ENCODE measurements at places on chromosomes 6 and 20.

- no peak for DNase-seq
Measured at GRCh38 chr6:125910527-125910926, 46.0 kb upstream of the HINT3 start.

GRCh38 chr6:30497714-30498113 is 8.4 kb downstream of the HLA-E start:
- no peak for DNase-seq

GRCh38 chr20:32149566-32150170 is 40.2 kb downstream of the TM9SF4 start:
- no peak for DNase-seq

GRCh38 chr6:82978362-82978945 is 87.2 kb downstream of the UBE3D start:
- no peak for DNase-seq

DNA sequence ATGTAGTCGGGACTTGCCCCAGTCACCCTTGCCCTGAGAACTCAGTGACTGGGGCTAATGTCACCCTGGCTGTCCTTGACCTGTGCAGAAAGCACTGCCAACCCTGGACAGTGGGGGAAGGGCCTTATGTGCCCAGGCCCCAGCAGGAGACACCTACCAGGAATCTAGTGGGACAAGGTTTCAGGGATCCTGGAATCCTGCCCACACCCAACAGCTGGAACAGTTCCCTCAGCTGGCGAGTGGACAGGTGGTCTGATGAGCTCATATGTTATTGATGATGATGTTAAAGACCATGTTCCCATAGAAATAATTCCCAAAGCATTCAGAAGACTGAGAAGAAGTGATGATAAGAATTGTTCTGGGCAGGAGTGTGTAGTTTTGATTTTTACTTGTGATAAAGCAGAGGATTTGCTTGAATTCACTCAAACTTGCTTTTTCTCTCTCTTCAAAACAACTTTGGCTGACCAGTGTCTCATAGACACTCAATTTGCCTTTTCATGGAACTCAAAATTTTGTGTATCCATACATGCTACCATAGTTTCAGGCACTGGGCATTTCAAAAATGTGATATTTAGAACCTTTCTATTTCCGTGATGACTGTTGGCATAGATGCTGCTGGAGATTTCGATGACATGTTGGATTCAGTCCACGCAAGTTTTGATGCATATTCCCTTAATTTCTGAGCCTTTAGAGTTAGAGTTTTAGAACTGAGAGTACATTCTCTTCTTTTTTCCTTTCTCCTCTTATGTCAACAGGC is 79.3 kb downstream of the SLC22A3 start:
- no peak for DNase-seq

DNA sequence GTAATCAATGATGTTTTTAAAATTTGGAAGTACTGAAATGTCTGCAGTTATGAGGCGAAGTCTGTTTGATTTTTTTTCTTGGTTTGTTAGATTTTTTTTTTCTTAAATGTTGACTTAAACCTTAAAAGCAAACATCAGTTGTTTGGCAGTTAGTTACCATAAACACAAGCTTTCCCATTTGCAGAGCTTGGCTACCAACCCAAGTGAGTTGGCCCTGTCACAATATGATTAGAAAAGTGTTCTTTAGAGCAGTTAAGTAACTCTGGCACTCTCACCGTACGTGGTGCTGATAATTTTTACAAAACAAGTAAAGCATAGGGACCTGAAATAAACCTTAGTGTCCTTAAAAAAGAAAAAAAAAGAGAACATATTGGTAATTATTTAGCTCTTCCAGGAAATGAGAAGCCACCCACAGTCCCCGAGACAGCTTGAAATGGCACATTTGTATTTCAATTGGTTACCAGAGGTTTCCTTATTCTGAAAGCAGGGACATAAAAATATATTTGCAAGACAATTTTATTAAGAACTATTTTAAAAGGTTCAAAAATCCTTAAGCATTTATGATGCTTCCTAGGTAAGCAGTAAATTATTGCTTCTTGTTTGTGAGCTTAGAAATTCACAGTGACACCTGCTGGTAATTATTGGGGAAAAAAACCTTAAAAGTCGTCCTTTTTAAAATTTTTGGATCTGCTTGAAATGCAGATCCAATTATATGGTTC is 3.9 kb downstream of the HEY2 start:
- DNase-seq: no peak

GRCh38 chr6:85537055-85537494 is 56.6 kb downstream of the SNX14 start:
- no peak for DNase-seq

GRCh38 chr6:56852260-56853010 is 102.5 kb upstream of the BEND6 start:
- DNase-seq: no peak

GRCh38 chr6:99838607-99839006 is 155.4 kb downstream of the MCHR2 start:
- no peak for DNase-seq

GRCh38 chr20:4508773-4509172 is 212.9 kb upstream of the PRND start:
- DNase-seq: no peak

DNA sequence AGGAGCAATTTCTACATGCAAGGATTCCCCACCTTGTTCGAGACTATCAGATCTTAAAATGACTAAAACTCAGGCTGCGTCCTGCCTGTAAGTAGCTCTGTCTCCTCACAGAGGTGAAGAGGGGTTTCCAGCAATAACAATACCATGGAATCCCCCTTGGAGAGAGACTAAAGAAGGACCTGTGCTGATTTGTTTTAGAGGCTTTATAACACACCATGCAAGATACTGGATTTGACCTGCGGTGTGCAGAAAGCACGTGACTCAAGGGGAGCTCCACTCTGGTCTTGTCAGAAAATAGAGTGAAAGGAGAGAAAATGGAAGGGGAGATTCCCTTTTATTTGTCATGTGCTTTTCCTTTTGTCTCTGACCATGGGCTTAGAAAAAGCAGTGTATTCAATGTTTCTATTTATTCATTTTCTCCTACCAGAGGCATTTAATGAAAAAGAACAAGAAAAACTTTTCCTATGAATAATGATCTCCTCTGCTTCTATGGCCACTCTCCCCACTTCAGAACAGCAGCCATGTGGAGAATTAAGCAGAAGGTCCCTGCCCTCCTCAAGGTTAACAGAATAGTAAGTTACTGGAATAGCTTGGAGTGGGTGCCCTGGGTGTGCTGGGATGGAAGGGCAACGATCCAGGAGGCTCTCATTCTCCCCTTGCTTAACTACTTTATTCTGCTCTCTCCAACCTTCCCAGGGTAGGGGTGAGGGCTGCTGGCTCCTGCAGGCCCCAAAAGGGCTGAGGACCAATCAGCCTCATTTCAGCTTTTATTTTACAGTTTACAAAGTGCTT is 19.2 kb upstream of the MRPS10 start:
- no peak for DNase-seq

DNA sequence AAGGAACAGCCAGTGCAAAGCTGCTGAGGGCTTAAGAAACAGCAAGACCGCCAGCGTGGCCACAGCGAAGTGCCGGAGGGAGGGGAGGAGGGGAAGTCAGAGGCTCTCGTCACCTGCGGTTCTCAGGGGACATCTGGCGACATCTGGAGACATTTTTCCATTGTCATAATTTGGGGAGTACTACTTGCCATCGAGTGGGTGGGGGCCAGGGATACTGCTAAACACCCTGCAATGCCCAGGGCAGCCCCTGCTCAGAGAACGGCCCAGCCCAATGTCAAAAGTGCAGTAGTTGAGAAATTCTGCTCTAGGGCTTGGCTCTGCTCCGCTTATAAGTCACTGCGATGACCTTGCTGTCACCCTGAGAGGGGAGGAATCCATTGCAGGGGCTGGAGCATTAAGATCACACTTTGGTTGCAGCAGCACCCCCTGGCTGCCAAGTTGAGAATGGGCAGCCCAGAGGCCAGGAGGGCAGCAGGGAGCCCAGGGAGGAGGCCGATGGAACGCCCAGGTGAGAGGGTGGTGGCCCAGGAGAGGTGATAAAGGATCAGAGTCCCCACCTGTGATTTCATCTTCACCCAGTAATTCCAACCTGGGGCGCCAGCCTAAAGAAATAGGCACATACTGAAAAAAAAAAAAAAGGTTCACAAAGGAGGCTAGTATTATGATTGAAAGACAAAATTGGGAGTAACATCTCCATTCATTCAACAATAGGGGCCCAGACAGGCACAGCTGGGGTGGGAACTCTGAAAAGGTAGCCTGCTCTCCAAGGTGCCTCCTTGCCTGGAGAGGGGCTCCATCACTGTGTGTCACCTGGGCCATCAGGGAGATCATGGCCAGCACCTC is 218.2 kb downstream of the BMP7 start:
- no peak for DNase-seq

DNA sequence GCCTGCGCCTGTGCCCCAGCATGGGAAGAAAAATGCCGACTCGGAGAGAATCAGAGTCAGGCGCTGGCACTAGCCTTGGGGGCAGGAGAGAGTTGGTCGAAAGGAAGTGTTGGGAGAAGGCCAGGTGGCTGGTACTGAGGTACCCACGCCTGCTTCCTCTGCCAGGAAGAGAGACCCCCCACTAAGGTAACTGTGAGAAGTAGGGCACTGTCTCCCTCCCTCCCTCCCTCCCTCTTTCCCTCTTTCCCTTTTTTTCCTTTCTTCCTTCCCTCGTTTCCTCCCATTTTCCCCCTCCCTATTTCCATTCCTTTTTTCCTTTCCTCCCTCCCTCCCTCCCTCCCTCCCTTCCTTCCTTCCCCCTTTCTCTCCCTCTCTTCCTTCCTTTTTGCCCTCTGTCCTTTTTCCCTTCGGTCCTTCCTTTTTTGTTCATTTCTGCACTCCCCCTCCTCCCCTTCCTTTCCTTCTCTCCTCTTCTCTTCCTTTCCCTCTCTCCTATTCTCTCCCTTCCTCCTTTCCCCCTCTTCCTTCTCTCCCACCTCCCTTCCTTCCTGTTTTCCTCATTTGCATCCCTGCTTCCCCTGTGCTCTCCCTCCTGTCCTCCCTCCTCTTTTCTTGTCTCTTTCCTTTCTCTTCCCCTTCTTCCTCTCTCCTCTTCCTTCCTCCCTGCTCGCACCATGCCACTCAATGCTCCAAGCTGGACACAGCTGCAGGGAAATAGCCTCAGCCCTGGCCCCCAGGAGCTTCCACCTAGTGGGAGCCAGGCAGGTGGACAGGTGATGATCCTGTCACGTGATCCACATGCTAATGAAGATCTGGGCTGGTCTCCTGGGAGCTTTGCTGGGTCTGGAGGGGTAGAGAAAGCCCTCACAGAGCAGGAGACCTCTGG is 148.0 kb downstream of the DHX35 start:
- DNase-seq: no peak

DNA sequence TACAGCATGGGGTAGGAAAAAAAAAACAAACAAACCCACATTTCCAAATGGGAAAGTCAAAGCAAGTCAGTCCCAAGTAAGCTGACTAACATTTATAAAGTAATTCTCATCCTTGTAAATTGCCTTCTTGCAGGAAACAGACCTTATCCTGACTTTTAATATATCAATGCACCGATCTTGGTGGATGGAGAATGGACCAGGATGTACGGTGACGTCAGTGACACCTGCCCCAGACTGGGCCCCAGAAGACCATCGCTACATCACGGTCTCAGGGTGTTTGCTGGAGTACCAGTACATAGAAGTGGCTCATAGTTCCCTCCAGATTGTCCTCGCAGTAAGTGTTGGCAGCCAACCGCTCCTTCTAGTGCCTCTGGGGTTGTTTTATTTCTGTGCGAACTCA is 304.2 kb upstream of the RNF217 start:
- no peak for DNase-seq

DNA sequence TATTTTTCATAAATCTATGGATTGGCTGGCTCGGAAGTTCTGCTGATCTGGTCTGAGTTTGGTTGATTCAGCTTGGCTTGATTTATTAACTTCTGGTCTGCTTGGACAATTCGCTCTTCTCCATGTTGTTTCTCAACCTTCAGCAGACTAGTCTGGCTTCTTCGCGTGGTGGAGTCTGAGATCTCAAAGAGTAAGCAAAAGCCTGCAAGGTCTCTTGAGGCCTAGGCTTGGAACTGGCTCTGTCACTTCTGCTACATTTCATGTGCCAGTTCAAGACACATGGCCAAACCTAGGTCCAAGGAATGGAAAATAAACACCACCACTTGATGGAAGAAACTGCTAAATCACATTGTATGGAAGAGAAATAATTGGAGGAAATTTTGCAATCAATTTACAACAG is 115.1 kb upstream of the JAG1 start:
- DNase-seq: no peak

DNA sequence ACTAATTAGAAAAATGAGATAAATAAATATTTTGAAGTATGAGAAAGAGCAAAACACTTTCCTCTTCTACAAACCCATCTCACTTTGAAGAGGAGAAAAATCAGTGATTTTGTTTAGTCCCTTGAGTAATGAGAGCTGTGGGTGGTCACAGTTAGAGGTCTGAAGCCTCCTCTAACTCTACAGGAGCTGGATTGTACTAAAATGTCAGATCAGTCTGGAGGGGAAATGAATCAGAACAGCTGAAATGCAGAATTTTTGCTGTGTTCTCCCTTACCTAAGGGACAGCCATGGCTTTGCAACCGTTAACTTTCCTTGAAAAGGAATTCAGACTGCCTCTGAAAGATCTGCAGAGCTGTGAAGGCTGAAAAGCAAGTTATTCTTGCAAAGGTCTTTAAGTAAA is 11.4 kb upstream of the RFPL4B start:
- no peak for DNase-seq

- DNase-seq: no peak
Measured at GRCh38 chr20:30288346-30288745, 969.1 kb upstream of the DEFB115 start.

DNA sequence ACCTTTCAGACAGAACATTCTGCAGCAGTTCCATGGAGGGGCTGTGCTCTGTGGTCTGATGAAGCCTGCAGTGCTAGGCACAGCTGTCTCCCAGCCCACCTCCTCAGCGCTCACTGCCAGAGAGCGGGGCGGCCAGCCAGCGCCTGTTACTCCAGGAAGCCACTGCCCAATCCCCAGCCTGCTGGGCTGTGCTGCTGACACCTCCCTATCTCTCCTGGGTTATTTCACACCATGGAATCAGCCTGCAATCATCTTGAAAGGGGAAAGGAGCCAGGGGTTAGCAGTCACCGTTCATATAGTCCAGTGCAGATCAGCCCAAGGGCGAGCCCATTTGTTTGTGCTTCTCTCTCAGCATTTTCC is 46.3 kb upstream of the NHSL1 start:
- DNase-seq: no peak

DNA sequence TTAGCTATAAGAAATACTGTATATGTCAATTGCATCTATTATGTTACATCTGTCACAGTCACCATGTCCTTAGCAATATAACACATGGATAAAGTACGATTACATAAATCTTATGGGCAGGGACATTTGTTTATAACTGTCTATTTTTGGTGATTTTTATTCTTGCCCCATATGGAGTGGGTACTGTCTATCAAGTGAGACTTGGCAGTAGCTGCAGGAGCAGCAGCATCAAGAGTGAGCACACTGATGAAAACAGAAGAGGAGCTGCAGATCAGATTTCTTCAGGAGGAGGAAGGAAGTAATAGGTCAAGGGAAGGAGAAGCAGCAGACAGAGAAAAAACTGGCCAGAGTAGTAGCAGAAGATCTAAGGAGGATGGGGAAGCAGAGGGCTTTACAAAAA is 516.7 kb downstream of the C6orf118 start:
- no peak for DNase-seq

- no peak for DNase-seq
Measured at GRCh38 chr6:99276747-99277146, 72.7 kb downstream of the FAXC start.

All from NK-92 treated with Interleukin-12 subunit alpha and Interleukin-12 subunit beta, amount 100 ng/mL, for 24 hours (cell line).